ENCODE measurements at places on chromosomes 16 and 17. TPM values are rescaled to one million over a fixed set of nuclear protein-coding genes. Genes with fewer than 3 reads are reported as not detected.

Gene DVL2
- 45.3 TPM for total RNA-seq

Gene GRIN2A
- total RNA-seq = 0.92 TPM

GRCh38 chr17:59327981-59328290 lies 3.5 kb upstream of the YPEL2 start:
- DNase-seq = no peak
- no peak overlapping the region for H3K27ac ChIP-seq
- no peaks in the 10 kb centered on the region for H3K27me3 ChIP-seq
- H3K4me1 ChIP-seq = peaks cover 42% of the 10 kb centered on the region
- no peak overlapping the region for H3K4me3 ChIP-seq
- H3K36me3 ChIP-seq = no peaks in the 10 kb centered on the region

GRCh38 chr17:21098934-21099689 lies 27.7 kb upstream of the DHRS7B start:
- H3K36me3 ChIP-seq = no peaks in the 10 kb centered on the region
- peak overlapping the region; percentile 24 for H3K4me3 ChIP-seq
- H3K27ac ChIP-seq = no peak overlapping the region
- peak; percentile 58 for DNase-seq
- H3K4me1 ChIP-seq = peaks cover 7% of the 10 kb centered on the region

DNA sequence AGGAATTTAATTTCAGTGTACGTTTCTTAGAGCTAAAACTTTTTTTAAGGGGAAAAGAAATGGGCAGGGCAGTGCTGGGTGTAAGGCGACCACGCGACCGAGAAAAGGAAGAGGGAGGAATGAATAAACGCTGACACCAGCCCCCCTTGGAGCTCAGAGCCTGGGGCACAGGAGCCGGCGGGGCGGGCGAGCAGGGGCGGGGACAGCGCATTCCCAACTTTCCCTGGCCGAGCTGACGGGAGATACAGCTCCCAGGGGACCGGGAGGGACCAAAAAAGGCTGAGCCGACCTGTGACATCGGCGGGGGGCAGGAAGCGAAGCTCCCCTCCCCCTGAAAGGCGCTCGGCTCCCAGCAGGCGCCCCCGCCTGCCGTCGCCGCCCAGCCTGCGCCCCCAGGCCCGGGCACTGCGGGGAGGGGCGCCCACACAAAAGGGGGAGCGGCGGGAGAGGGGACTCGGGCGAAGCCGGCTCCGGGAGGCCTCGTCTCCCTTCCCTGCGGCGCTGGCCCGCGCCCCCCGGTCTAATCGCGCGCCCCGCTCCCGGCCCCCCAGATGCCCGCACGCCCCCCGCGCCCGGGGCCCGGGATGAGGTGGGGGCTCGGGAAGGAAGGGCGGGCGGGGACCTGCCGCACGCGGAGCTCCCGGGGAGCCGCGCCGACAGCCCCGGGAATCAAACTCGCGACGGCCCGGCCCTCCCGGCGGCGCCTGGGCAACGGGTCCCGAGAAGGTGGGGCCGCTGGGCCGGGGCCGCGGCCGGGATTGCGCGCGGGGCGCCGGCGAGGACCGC lies 622 bp downstream of the CUEDC1 start:
- DNase-seq = peak; percentile 76
- peak overlapping the region; percentile 95 for H3K27ac ChIP-seq
- H3K4me3 ChIP-seq = peak overlapping the region; percentile 79
- H3K27me3 ChIP-seq = no peaks in the 10 kb centered on the region
- H3K36me3 ChIP-seq = no peaks in the 10 kb centered on the region

DNA sequence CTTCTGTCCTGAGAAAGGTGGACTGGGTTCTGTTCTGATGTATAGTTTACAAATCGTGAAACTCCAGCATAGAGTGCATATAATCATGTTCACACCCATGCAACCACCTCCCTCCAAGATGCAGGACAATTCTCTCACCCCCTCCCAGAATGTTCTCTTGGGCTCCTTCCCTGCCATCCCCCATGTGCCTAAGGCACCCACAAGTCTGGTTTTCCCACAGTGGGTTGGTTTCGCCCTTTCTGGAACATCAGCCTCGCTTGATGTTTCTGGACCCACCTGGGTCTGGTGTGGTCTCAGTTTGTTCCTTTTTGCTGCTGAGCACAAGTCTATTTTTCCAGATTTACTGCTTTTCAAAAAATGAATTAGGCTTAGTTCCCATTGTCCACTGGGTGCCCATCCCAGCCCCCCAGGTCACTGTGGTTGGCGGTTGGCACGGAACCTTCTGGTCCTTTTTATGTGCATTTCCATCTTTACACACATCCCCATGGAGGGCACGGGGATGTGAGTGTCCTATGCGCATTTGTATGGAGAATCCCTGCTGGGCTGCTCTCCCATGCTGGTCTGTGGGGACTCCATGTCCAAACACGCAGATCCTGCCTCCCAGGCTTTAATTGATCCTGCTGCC lies 19.0 kb downstream of the MAP2K3 start:
- H3K27me3 ChIP-seq = no peaks in the 10 kb centered on the region
- H3K27ac ChIP-seq = no peak overlapping the region
- H3K4me3 ChIP-seq = no peak overlapping the region

DNA sequence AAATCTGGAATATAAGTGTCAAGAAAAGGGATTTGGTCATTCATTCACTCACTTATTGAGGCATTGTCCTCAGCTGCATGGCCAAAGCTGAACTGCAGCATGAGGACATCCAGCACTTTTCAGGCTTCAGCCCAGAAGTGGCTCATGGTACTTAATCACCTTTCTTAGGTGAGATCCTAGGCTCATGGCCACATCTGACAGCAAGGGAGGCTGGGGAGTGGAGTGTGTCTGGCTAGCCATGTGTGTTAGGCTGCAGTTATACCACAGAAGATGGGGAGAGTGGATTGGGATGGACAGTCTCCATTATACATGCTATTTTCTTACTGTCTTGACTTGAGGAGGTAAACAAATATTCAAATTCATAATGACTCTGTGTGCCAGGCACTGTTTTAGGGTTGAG lies 68.8 kb downstream of the SHISA6 start:
- no peaks in the 10 kb centered on the region for H3K36me3 ChIP-seq
- no peak for DNase-seq
- H3K4me1 ChIP-seq = peaks cover under 1% of the 10 kb centered on the region
- no peak overlapping the region for H3K27ac ChIP-seq
- no peak overlapping the region for H3K4me3 ChIP-seq

DNA sequence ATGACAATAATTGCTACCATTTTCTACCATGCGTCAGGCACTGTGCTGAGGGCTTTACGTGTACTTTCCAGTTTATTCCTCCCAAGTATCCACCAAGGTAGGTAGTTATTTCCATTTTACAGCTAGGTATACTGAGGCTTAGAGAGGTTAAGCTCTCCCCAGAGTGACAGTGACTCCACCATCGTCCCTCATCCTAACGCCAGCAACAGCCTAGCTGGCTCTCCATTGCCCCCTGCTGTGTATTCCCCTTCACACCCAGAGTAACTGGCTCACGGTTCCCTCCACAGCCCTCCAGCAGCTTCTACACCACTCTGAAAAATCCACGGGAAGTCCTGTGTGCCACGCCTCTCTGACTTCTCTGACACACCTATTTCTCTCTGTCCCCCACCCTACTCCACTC lies 7.1 kb upstream of the ASGR1 start:
- H3K27me3 ChIP-seq = no peaks in the 10 kb centered on the region
- DNase-seq = no peak
- H3K4me1 ChIP-seq = no peaks in the 10 kb centered on the region
- no peaks in the 10 kb centered on the region for H3K36me3 ChIP-seq
- no peak overlapping the region for H3K4me3 ChIP-seq

- peaks cover 40% of the 10 kb centered on the region for H3K4me1 ChIP-seq
- peak overlapping the region; percentile 47 for H3K4me3 ChIP-seq
- no peaks in the 10 kb centered on the region for H3K36me3 ChIP-seq
- H3K27me3 ChIP-seq = no peaks in the 10 kb centered on the region
Observed at GRCh38 chr17:15649861-15650421, 30.4 kb upstream of the FBXW10B start.

DNA sequence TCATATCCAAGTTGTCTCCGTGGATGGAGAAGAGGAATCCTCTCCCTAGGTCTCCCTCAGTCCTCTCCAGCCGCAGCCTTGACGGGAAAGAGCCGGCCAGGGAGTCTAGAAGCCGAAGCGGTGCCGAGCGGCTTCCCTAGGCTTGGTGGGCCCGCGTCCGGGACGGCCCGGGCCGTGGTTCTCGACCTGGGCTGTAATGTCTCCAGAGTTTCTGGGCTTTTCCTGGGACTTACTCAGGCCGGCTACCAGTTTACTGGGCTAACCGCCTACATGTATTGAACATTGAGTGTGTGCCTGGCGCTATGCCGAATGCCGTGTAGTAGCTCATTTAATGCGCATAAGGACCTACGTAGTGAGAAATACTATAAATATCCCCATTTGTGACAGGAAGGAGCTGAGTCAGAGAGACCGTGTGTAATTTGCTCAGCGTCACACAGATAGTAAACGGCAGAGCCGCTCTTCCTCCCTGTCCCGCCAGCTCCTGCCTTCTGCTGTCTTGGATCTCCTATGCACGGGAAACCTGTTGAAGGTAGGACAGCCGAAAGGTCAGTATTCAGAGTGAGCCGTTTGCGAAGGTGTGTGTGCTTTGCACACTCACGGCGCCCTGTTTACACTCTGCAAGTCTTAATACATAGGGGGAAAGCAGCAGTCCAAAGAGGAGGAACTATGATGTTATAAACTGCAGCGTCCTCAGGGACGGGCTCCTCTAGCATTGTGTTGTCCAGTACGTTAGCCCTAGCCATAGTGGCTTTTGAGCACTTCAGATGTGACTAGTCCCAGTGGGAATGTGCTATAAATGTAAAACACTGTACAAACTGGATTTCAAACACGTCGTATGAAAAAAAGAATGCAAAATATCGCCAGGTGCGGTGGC lies 723 bp upstream of the SPAG5 start:
- H3K27me3 ChIP-seq = no peaks in the 10 kb centered on the region
- H3K4me3 ChIP-seq = peak overlapping the region; percentile 58
- H3K27ac ChIP-seq = peak overlapping the region; percentile 83
- peak; percentile 60 for DNase-seq

- DNase-seq = no peak
- H3K4me1 ChIP-seq = peaks cover 42% of the 10 kb centered on the region
- no peaks in the 10 kb centered on the region for H3K27me3 ChIP-seq
- H3K36me3 ChIP-seq = no peaks in the 10 kb centered on the region
- no peak overlapping the region for H3K4me3 ChIP-seq
Observed at GRCh38 chr16:77759201-77759600, 29.2 kb upstream of the VAT1L start.
